Fibroblast of skin of left biceps (primary cell): ENCODE measurements at places on chromosomes 11 and 22.

DNA sequence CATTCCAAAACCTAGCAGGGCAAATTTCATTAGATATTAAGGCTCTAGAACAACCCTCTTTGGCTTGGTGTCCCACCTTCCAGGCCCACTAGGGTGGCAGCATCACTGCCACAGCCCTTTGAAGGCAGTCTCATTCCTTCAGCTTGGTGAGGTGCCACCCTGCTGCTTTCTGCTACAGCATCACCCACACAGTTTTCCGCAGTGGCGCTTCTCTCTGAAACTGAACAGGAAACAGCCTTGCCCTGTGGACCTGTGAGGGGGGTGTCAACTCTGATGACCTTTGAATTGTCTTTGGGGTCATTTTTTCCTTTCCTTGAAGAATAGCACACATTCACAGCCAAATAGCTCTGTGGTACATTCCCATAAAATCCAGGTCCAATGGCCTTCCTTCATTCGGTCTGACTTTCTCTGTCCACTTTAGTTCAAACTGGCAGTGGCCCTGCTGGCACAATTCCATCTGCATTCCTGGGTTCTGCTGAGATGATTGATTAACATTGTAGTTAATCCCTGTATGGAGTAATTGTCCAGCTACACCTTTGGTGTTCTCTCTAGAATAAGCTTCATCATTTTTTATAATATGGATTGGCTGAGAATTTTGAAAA lies 251.9 kb upstream of the FAT3 start:
- DNase-seq, result no peak

DNA sequence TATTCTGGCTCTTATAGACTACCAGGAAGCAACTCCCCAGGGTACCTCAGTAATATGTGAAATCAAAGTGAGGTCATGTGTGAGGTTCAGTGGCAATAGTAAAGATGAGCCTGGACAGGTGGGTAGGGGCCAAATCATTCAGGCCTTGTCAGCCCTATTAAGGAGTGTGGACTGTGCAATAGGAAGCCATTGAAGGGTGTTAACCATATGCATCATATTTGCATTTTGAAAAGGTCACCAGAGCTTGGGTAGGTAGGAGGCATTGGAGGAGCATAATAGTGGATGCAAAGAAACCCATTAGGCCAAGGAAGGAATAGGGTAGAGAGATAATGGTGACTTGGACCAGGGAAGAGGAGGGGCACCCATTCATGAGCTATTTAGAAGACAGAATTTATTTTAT lies 8.4 kb upstream of the MRPL11 start:
- DNase-seq, result no peak

DNA sequence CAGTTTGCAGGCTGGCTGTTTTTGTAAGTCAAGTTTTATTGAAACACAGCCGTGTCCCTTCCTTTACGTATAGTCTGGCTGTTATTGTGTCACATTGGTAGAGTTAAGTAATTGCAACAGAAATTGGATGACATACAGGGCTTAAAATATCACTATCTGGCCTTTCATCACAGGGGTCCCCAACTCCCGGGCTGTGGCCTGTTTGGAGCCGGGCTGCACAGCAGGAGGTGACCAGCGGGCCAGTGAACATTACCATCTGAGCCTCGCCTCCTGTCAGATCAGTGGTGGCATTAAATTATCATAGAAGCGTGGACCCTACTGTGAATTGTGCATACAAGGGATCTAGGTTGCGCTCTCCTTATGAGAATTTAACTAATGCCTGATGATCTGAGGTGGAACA lies 31.7 kb downstream of the EXT2 start:
- no peak for DNase-seq

DNA sequence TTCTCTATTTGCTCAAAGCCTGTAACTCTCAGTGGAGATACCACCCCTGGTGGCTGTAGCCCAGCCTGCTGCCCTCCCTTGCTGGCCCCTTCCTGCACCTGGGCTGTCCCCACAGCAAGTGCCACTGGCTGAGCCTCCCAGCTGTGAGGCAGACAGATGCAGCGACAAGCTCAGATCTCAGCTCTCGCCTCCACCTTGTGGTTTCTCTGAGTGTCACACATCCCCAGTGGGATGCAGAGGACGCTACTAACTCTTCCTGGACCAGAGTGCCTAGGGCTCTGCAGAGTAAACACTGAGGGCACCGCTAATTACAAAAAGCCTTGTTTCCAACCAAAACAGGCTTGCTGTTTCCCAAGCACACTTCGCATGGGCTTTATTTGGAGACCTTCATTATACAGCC lies 8.9 kb downstream of the YPEL1 start:
- DNase-seq, result no peak

DNA sequence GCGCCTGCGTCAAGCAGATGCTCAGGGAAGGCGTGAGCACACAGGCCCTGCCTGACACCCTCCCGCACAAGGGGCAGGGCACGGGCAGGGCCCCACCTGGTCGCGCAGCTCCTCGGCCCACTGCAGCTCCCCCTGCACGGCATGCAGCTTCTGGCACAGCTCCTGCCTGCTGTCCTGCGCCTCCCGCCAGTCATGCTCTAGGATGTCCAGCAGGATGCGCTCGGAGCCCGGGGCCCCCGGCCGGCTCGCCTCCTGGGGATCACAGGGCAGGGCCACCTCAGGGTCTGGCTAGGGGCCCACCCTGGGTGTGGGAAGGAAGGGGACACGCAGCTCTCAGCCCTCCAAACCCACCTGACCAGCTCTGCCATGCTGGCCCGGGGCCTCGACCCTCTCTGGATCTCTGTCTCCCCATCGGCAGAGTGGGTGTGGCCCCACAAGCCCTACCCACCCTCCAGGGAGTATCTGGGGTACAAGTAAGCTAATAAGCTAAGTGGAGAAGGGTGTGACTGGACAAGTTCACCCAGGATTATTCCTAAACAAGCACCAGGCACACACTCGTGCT lies 10.7 kb downstream of the CARD10 start:
- no peak for DNase-seq

DNA sequence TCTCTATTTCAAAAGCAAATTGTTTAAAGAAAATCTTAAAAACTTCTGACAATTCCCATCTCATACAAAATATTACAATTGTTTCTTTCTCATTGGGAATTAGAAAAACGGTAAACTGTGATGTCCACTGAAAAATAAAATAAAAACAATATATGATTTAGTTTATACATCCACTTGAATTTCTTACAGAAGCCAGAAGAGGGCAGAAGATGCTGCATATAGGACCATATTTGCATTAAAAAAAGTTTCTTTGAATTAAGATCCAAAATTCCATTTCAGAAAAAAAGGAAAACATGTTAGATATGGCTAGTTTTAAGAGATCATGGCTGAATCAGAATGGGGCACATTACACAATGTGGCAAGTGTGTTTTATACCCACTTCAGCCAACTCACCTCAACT lies 39.3 kb upstream of the LRRC4C start:
- no peak for DNase-seq

DNA sequence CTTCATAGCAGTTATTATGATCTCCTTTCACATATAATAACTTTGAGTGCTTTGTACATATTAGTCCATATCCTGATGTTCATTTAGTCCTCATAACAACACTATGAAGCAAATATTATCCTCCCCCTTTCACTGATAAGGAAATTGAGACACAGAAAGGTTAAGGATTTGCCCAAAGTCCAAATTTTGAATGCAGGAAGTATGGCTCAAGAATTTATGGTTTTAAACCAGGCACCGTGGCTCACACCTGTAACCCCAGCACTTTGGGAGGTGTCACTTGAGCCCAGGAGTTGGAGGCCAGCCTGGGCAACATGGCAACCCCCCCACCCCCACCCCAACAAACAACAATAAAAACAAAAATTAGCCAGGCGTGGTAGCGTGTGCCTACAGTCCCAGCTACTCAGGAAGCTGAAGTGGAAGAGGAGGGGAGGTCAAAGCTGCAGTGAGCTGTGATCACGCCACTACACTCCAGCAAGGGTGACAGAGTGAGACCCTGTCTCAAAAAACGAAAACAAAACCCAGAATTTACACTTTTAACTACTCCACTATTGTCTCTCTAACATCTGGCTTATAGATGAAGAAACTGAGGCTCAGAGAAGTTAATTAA lies 8.6 kb downstream of the CCDC34 start:
- DNase-seq, result no peak

GRCh38 chr11:82305123-82305522 lies 428.5 kb downstream of the FAM181B start:
- no peak for DNase-seq

- no peak for DNase-seq
Observed at GRCh38 chr22:23820748-23821211, 18.0 kb downstream of the DERL3 start.

GRCh38 chr11:76955459-76956114 lies 78.6 kb upstream of the B3GNT6 start:
- no peak for DNase-seq

DNA sequence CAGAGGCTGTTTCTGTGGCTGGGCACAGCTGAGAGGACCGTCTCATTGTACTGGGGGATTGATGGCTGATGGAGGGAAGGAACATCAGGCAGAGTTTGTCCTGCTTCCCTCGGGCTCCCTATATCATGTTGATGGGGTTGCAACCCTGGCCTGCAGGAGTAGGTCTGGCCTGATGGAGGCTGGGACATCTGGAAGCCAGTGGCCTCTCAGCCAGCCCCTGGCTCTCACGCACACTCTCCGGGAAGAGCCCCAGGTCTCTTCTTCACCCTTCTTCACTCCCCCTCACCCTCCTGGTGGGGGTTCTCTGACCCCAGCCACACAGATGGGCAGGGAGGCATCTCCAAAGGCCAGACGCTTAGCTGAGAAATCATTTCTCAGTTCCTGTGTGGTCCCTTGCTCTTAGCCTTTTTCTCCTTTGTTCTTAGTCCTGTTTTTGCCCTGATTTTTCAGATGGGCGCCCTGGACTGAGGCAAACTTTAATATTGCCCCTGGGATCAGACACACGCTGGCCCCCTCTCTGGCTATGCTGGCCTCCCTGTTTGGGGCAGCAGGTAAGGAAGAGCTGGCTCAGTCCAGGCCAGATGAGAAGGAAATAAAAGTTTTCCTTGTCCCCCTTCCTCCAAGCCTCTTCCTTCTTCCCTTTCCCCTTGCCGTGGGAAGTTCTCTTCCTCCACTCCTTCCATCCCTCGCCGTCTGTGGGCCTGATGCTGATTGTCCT lies 13.9 kb upstream of the ANO1 start:
- no peak for DNase-seq

DNA sequence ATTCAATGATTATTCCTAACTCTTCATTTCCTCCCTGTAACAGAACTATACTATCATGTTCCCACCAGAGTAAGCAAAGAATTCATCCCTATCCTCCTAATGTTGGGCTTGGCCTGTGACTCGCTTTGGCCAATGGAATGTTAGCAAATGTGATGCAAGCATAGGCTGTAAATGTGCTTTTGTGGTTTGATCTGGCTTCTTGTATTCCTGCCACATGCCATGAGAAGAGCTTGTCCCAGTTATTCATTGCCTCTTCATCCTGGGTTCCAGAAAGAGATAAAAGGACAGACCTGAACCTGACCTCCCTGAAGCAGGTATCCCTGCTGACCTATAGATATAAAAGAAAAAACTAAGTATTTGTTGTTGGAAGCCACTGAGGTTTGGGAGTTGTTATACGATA lies 51.0 kb downstream of the SYTL2 start:
- peak; percentile 76 for DNase-seq

- DNase-seq, result no peak
Observed at GRCh38 chr11:70135625-70136059, 57.5 kb downstream of the ANO1 start.

GRCh38 chr11:66842501-66842895 lies 743 bp upstream of the RCE1 start:
- DNase-seq, result no peak

DNA sequence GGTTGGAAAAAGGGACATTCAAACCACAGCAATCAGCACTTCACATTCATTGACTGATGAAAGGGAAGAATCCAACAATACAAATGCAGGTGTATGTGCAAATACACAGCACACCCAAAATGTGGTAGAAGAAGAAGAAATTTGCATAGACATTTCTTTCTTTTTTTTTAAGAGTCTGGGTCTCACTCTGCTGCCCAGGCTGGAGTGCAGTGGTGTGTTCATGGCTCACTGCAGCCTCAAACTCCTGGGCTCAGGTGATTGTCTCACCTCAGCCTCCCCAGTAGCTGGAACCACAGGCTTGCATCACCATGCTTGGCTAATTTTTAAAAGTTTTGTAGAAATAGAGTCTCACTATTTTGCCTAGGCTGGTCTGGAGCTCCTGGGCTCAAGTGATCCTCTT lies 21.9 kb downstream of the CARS1 start:
- no peak for DNase-seq

DNA sequence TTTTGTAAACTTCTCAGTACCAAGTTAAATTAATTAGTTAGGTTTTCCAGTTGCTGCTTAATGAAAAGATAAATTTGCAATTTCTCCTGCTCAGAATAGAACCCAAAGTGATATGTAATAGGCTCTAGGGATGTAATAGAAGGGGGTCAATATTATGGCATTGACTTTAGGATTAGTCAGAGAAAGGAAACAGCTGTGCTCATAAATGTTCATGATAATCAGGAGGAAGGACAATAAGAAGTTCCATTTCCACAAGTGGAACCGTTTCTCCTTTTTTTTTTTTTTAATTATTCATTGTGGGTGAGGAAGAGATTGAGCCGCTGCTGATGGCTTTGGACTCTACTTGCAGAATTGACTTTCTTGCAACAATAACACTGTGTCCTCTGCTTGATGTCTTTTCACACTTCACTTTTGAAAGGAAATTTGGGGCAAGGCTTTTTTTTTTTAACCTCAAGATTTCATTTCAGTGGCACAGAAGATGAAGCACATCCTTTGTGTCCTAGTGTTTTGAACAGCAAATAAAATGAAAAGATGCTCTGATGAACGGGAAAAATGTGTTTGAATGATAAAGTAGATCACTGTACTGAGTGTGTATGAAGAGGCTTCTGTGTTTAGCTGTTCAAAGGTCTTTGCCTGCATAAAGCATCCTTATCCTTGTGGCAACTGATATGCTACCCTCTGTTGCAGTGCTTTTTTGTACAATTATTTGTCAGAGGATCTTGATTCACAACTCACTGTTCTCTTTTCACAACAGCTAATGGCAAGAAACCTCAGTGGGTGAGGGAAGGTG lies 62.4 kb downstream of the GAS2 start:
- DNase-seq, result no peak

DNA sequence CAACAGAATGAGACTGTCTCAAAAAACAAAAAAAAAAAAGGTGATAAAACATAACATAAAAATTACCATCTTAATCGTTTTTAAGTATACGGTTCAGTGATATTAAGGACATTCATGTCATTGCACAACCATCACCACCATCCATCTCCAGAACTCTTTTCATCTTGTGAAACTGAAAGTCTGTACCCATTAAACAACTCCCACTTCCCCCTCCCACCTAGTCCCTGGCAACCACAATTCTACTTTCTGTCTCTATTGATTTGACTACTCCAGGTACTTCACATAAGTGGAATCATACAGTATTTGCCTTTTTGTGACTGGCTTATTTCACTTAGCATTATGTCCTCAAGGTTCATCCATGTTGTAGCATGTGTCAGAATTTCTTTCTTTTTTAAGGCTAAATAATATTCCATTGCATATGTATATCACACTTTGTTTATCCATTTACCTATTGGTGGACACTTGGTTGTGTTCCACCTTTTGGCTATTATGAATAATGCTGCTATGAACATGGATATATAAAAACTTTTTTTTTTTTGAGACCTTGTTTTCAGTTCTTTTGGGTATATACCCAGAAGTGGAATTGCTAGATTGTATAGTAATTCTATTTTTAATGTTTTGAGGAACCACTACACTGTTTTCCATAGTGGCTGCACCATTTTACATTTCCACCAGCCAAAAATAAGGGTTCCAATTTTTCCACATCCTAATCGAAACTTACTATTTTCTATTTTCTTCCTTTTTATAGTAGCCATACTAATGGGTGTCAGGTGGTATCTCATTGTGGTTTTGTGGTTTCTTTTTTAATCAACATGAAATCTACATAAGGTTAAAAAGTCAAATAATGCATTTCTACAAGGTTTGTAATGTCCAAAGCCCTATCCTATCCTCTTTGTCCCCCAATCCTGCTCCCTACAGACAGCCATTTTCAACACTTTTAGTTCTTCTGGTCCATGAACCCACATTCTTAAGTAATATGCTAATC lies 23.4 kb upstream of the PIK3C2A start:
- no peak for DNase-seq
